ENCODE measurements at places on chromosomes 6 and 20.

- no peaks in the 10 kb centered on the region for H3K36me3 ChIP-seq
- peak overlapping the region; percentile 0 for H3K4me3 ChIP-seq
- no peak overlapping the region for H3K27ac ChIP-seq
- no peak for DNase-seq
- no peaks in the 10 kb centered on the region for H3K27me3 ChIP-seq
Observed at GRCh38 chr20:5884465-5885335, 65.6 kb downstream of the TRMT6 start.

- DNase-seq: no peak
- H3K36me3 ChIP-seq: no peaks in the 10 kb centered on the region
- H3K27me3 ChIP-seq: peaks cover 7% of the 10 kb centered on the region
- H3K27ac ChIP-seq: no peak overlapping the region
- peaks cover 62% of the 10 kb centered on the region for H3K4me1 ChIP-seq
Observed at GRCh38 chr6:168315596-168315995, 4.0 kb downstream of the DACT2 start.

GRCh38 chr6:170018936-170019817 lies 267.8 kb downstream of the ERMARD start:
- H3K27ac ChIP-seq: no peak overlapping the region
- peaks cover 23% of the 10 kb centered on the region for H3K27me3 ChIP-seq
- DNase-seq: no peak
- H3K4me1 ChIP-seq: no peaks in the 10 kb centered on the region
- no peaks in the 10 kb centered on the region for H3K36me3 ChIP-seq

DNA sequence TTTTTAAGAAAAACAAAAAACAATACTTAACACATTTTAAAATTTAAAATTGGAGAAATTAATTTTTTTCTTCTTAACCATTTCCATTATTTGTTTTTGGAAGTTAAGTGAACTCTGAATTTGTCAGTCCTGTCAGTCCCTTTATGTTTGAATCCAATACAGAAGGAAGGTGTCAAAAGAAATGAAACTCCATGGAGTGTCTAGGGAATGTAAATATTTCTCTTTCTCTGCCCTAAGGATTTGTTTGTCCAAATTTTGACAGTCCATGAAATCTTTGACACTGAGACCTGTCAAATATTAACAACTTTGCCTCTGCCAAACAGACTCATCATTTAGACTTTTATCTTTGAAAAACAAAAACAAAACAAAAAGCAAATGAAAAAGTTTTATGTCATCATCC lies 166.4 kb downstream of the EPHA7 start:
- no peaks in the 10 kb centered on the region for H3K36me3 ChIP-seq
- no peak overlapping the region for H3K4me3 ChIP-seq
- H3K27me3 ChIP-seq: no peaks in the 10 kb centered on the region
- no peak overlapping the region for H3K27ac ChIP-seq
- DNase-seq: no peak
- H3K4me1 ChIP-seq: no peaks in the 10 kb centered on the region

GRCh38 chr20:41003143-41003935 lies 25.3 kb upstream of the TOP1 start:
- H3K27ac ChIP-seq: peak overlapping the region; percentile 50
- peak overlapping the region; percentile 36 for H3K4me3 ChIP-seq
- no peaks in the 10 kb centered on the region for H3K36me3 ChIP-seq
- H3K27me3 ChIP-seq: peaks cover 6% of the 10 kb centered on the region

- no peak for DNase-seq
- H3K27ac ChIP-seq: no peak overlapping the region
- no peaks in the 10 kb centered on the region for H3K36me3 ChIP-seq
- peaks cover 2% of the 10 kb centered on the region for H3K27me3 ChIP-seq
- no peak overlapping the region for H3K4me3 ChIP-seq
Observed at GRCh38 chr6:166206510-166207283, 39.0 kb upstream of the TBXT start.

- no peaks in the 10 kb centered on the region for H3K4me1 ChIP-seq
- no peaks in the 10 kb centered on the region for H3K36me3 ChIP-seq
Observed at GRCh38 chr20:55488593-55488992, 516.7 kb downstream of the CBLN4 start.

DNA sequence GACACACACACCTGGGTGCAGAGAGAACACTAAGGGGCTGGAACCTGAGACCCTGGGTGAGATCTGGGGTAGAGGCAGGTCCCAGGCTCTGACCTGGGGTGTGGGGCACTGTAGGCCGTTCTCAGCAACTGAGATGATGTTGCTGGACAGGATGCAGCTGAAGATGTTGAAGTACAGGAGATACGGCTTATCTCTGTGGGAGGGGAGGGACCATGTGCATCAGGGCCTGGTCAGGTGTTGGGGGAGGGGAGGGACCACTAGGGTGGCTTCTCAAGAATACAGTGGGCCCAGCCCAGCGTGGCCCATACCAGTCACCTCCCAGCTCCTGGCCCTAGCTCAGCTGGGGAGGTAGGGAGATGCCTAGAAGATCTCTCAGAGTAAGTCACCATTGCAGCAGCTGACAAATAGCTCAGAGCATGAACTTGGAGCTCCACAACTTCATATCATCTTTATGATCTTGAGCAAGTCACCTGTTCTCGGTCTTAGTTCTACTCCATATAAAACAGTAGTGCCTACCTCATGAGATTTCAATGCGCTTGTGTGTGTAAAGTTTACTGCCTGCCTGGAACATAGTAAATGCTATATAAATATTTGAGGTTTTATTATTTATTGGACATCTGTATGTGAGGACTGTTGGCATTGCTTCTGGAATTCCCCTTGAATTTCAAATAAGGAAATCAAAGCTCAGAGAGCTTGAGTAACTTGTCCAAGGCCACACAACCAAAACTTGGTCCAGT lies 3.8 kb downstream of the SLC44A4 start:
- H3K27ac ChIP-seq: no peak overlapping the region
- H3K27me3 ChIP-seq: no peaks in the 10 kb centered on the region
- H3K36me3 ChIP-seq: peaks cover 3% of the 10 kb centered on the region
- H3K4me3 ChIP-seq: no peak overlapping the region
- H3K4me1 ChIP-seq: peaks cover 60% of the 10 kb centered on the region

- no peak overlapping the region for H3K4me3 ChIP-seq
- H3K36me3 ChIP-seq: no peaks in the 10 kb centered on the region
- no peaks in the 10 kb centered on the region for H3K27me3 ChIP-seq
Observed at GRCh38 chr20:41218466-41218865, 81.1 kb downstream of the PLCG1 start.

- peak overlapping the region; percentile 95 for H3K4me3 ChIP-seq
- no peaks in the 10 kb centered on the region for H3K36me3 ChIP-seq
- no peaks in the 10 kb centered on the region for H3K27me3 ChIP-seq
- DNase-seq: no peak
- H3K4me1 ChIP-seq: peaks cover 27% of the 10 kb centered on the region
- no peak overlapping the region for H3K27ac ChIP-seq
Observed at GRCh38 chr6:38640216-38640909, 634 bp upstream of the BTBD9 start.

DNA sequence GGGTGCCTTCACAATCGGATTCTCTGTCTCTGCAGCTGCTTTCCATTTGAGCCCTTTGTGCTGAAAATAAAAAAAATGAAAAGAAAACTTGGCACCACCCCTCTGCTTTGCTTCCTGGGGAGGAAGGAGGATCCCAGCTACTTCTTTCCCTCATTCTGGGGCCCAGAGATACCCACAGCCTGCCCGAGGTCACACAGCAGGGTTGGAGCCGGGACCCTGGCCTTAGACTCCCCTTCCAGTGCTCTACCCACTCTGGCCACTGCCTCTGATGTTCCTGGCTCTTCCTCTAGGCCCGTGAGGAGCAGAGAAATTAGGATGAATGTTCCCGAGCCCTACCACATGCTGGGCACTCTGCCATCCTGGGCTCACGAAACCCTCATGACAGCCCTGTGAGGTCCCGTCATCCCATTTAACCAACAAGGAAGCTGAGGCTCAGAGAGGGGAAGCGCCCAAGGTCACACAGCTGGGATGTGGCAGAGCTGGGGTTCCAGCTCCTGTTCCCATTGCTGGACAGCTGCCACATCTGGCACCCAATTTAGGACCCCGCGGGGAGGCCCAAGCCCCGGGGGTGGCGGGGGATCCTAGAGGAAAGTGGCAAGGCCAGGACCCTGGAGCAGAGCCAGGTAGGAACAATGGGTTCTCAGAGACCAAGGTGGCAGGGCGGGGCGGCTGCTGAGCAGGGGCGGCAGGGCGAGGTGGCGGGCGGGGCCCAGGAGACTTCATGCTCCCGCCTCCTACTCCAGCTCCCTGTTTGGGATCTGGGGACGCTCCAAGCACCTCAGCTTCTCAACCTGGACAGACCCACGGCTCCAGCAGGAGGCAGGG lies 76.6 kb downstream of the CEBPB start:
- no peak overlapping the region for H3K27ac ChIP-seq
- H3K27me3 ChIP-seq: peaks cover 3% of the 10 kb centered on the region
- peaks cover 82% of the 10 kb centered on the region for H3K4me1 ChIP-seq
- peak; percentile 79 for DNase-seq
- H3K36me3 ChIP-seq: no peaks in the 10 kb centered on the region
- H3K4me3 ChIP-seq: peak overlapping the region; percentile 64

- peaks cover 43% of the 10 kb centered on the region for H3K4me1 ChIP-seq
- H3K4me3 ChIP-seq: no peak overlapping the region
- DNase-seq: peak; percentile 33
- H3K27me3 ChIP-seq: no peaks in the 10 kb centered on the region
- no peak overlapping the region for H3K27ac ChIP-seq
Observed at GRCh38 chr6:42113936-42114636, 28.3 kb downstream of the C6orf132 start.

DNA sequence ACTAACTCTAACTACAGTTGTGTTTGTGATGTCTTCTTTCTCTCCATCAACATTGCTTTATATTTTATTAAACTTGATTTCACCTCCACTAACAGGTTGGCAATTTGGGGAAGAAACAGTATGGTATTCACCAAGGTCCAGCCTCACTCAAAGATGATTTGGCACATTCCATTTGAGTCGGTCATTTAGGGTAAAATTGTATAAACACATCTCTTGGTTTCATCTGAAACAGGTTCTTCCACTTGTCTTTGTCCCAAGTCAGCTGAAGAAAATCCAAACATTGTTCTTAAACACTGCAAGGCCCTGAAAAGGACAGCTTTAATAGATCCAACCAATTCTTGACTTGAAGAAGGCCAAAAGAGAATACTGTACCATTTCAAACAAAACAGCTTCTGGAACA lies 104.9 kb upstream of the NT5E start:
- H3K4me3 ChIP-seq: no peak overlapping the region
- H3K36me3 ChIP-seq: no peaks in the 10 kb centered on the region
- H3K4me1 ChIP-seq: no peaks in the 10 kb centered on the region
- DNase-seq: no peak
- H3K27ac ChIP-seq: no peak overlapping the region

GRCh38 chr6:139355172-139355571 lies 19.3 kb downstream of the CITED2 start:
- H3K4me1 ChIP-seq: peaks cover 8% of the 10 kb centered on the region
- no peak for DNase-seq
- no peaks in the 10 kb centered on the region for H3K36me3 ChIP-seq
- no peaks in the 10 kb centered on the region for H3K27me3 ChIP-seq
- H3K4me3 ChIP-seq: no peak overlapping the region

- no peak overlapping the region for H3K27ac ChIP-seq
- no peaks in the 10 kb centered on the region for H3K4me1 ChIP-seq
- no peaks in the 10 kb centered on the region for H3K27me3 ChIP-seq
- DNase-seq: no peak
- H3K36me3 ChIP-seq: no peaks in the 10 kb centered on the region
- no peak overlapping the region for H3K4me3 ChIP-seq
Observed at GRCh38 chr20:24211972-24212371, 223.4 kb upstream of the GGTLC1 start.

DNA sequence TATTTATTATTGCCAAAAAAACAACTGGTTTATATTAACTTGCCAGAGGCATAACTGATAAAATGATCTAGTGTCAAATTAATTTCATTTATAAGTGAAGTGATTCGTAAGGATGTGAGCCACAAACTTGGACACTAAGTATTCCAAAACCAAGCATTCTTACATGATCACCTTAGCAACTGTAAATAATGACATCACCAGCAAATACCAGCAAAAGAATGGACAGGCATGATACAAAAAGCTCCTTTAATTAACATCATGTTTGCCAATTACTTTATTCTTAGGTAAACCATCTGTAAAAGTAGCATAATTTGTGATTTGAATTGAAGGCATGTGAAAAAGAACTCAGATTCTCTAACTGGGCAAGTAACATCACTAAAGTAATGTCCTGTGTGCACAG lies 17.2 kb upstream of the FNDC1 start:
- H3K27ac ChIP-seq: no peak overlapping the region
- no peak for DNase-seq
- H3K27me3 ChIP-seq: no peaks in the 10 kb centered on the region
- no peaks in the 10 kb centered on the region for H3K36me3 ChIP-seq
- H3K4me1 ChIP-seq: no peaks in the 10 kb centered on the region

DNA sequence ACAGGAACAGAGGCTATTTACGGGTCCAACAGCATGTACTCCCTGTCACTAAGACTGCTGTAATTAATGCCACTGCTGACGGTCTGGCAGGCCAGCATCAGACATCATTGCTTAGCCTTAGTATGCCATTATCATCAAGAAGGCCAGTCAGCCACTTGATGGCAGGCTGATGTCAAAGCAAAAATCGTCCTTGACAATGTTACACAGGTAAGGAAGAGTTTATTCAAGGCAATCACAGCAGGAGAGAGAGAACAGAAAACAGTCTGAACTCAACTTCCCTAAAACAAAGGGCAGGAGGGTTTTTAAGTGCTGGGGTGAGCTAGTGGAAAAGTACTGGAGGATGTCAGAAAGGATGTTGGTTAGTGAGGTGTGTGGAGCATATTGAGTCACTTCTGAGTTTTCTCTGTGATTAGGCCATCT lies 25.1 kb downstream of the FKBP1C start:
- no peak for DNase-seq
- no peaks in the 10 kb centered on the region for H3K4me1 ChIP-seq
- 0 out of 2 replicates have a peak, but pooled peaks cover 1% of the 10 kb centered on the region for H3K27me3 ChIP-seq
- no peaks in the 10 kb centered on the region for H3K36me3 ChIP-seq
- H3K4me3 ChIP-seq: no peak overlapping the region

GRCh38 chr6:35402136-35402855 lies 49.8 kb upstream of the FANCE start:
- H3K27me3 ChIP-seq: no peaks in the 10 kb centered on the region
- H3K36me3 ChIP-seq: no peaks in the 10 kb centered on the region
- DNase-seq: peak; percentile 93
- H3K4me1 ChIP-seq: peaks cover 53% of the 10 kb centered on the region

DNA sequence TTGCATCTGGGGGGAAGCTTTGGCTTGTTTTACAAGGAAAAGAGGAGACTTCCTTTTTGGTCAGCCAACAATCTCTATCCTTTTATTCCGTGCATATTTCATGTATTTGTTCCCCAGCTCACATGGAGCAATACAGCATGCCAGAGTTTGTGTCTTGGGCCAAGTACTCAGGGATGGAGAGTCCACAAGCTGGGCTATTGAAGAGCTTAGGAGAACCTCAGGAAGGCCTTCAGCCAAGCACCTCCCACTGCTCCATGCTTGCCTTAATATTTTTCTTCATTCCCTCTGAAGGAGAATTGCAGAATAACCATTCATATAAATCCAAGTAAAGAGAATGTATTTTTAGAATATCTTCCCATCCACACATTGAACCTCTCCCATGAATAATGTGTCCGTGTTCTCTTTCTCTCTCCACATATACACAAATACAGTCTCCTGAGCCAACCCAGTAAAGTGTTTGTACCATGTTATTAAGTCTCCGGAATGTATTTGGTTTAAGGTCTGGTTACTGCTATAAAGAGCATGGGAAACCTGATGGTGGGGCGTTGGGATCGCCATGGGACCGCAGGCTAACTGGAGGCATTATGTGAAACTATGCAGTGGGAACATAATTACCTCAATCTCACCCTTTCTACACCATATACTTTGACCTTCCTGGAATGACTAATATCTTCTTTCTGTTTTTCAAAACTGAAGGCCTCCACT lies 3.0 kb downstream of the LAMA4 start:
- no peaks in the 10 kb centered on the region for H3K36me3 ChIP-seq
- DNase-seq: no peak
- H3K4me1 ChIP-seq: no peaks in the 10 kb centered on the region
- H3K27me3 ChIP-seq: peaks cover 4% of the 10 kb centered on the region

Data from HepG2 (cell line).